ENCODE measurements at places on chromosomes 3 and 15. TPM values are rescaled to one million over a fixed set of nuclear protein-coding genes. Genes with fewer than 3 reads are reported as not detected.

The ACTR8 gene
- total RNA-seq: 29.6 TPM

The C2CD4A gene
- not detected for total RNA-seq

The ZDHHC3 gene
- 74.4 TPM for total RNA-seq

The RETNLB gene
- total RNA-seq: not detected

The CHAC1 gene
- 1.1 TPM for total RNA-seq

The PLCB2 gene
- 1.7 TPM for total RNA-seq

The ACKR2 gene
- 7.2 TPM for total RNA-seq

The SLC9C1 gene
- not detected for total RNA-seq

The EOMES gene
- not detected for total RNA-seq

The TM4SF18 gene
- 26.5 TPM for total RNA-seq

The SLC27A2 gene
- total RNA-seq: 4.2 TPM

The TMC3 gene
- total RNA-seq: 0.34 TPM

The ST8SIA2 gene
- not detected for total RNA-seq

The HYKK gene
- total RNA-seq: 8.9 TPM

Data from thyroid gland (tissue), 4 donors.